Tibial artery (tissue), 4 donors: ENCODE measurements at places on chromosomes 1 and 21.

GRCh38 chr1:179793281-179793680, 50.2 kb downstream of the FAM163A start:
- no peak overlapping the region for H3K27ac ChIP-seq
- H3K4me3 ChIP-seq: no peak overlapping the region
- no peaks in the 10 kb centered on the region for H3K27me3 ChIP-seq
- DNase-seq: no peak
- H3K4me1 ChIP-seq: no peaks in the 10 kb centered on the region
- H3K36me3 ChIP-seq: no peaks in the 10 kb centered on the region

GRCh38 chr1:100266741-100267140, 725 bp downstream of the RTCA start:
- H3K27me3 ChIP-seq: no peaks in the 10 kb centered on the region
- peaks cover 18% of the 10 kb centered on the region for H3K4me1 ChIP-seq
- peak overlapping the region; percentile 74 for H3K4me3 ChIP-seq
- H3K36me3 ChIP-seq: peaks cover 36% of the 10 kb centered on the region

DNA sequence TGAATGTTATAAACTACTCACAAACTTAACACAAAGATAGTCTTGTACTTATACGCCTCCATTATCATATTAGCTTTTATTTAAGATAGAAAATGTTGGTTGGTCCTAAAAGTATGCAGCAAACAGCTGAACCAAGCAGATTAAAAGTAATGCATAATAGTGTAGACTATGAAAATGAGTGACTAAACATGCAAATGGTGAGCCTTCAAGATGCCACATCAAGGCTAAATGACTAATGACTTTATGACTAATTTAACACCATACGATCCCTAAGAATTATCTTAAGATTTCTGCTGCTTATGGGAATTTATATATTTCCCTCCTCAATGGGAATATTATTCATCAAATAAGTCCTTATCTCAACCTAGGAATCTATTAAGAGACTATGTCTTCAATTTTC, 4.6 kb downstream of the GPATCH2 start:
- no peaks in the 10 kb centered on the region for H3K27me3 ChIP-seq
- H3K36me3 ChIP-seq: no peaks in the 10 kb centered on the region
- H3K4me1 ChIP-seq: no peaks in the 10 kb centered on the region

GRCh38 chr21:39616211-39616772, 3.6 kb downstream of the B3GALT5 start:
- H3K27ac ChIP-seq: no peak overlapping the region
- H3K4me3 ChIP-seq: no peak overlapping the region
- H3K27me3 ChIP-seq: no peaks in the 10 kb centered on the region
- H3K4me1 ChIP-seq: peaks cover 5% of the 10 kb centered on the region
- no peaks in the 10 kb centered on the region for H3K36me3 ChIP-seq

GRCh38 chr1:10882069-10882468, 85.6 kb upstream of the CASZ1 start:
- H3K27me3 ChIP-seq: peaks cover 44% of the 10 kb centered on the region
- H3K36me3 ChIP-seq: no peaks in the 10 kb centered on the region
- H3K27ac ChIP-seq: no peak overlapping the region

DNA sequence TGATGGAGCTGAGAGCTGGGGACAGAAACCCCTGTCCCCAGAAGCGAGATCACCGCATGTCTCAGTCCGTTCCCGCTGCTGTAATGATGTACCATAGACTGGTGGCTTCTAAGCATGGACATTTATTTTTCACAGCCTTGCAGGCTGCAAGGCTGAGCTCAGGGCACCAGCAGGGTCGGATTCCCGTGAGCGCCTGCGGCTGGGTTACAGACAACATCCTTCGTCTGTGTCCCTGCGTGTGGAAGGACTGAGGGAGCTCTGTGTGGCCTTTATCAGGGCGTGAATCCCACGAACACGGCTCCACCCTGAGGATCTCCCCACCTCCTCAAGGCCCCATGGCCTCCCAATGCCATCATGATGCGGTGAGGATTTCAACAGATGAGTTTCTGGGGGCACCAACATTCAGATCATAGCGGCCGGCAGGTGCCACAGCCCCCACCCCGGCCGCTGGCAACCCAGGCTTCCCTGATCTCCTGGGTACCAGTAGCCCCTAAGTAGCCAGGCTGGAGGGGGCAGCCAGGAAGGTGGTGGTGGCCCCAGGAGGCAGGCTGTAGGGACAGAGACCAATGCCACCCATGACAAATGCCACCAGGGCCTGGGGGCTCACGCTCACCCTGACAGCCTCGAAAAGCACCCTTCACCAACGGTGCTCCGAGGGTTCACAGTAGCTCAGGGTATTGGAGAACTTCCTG, 104.4 kb downstream of the CRYAA start:
- H3K4me1 ChIP-seq: no peaks in the 10 kb centered on the region
- no peak overlapping the region for H3K27ac ChIP-seq

- H3K4me3 ChIP-seq: no peak overlapping the region
- no peaks in the 10 kb centered on the region for H3K36me3 ChIP-seq
- no peaks in the 10 kb centered on the region for H3K4me1 ChIP-seq
- no peak overlapping the region for H3K27ac ChIP-seq
- H3K27me3 ChIP-seq: peaks cover 13% of the 10 kb centered on the region
- DNase-seq: no peak
Measured at GRCh38 chr1:38243106-38243505, 196.5 kb upstream of the POU3F1 start.
